ENCODE measurements at places on chromosomes 16 and 17. TPM values are rescaled to one million over a fixed set of nuclear protein-coding genes. Genes with fewer than 3 reads are reported as not detected.

DNA sequence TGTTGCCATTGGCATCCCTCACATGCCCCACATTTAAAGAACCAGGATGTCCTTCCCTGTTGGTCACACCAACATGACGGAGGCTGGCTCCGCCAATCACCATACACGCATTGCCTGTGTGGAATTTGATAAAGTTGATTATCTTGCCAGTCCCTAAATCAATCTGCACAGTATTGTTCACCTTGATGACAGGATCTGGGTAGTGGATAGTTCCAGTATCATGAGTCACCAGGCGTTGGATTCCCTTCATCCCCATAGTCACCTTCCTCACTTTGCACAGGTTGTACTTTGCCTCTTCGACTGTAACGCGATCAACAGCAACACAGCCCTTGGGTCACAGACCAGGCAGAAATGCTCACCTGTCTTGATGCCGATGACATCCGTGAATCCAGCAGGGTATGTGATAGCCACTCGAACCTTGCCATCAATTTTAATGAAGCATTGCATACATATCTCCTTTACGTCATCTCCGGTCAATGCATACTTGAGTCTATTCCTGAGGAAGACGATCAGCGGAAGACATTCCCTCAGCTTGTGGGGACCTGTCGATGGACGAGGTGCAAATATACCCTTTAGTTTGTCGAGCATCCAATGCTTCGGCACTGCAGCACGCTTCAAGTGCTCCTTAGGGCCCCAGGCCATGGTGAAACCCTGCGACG is 14.2 kb downstream of the CTRB2 start:
- DNase-seq: peak; percentile 61

AGRP gene
- total RNA-seq: not detected

TNFAIP1 gene
- 51.1 TPM for total RNA-seq

P2RX5 gene
- 1.0 TPM for total RNA-seq

DOC2B gene
- total RNA-seq: 16.3 TPM

- no peak for DNase-seq
Observed at GRCh38 chr17:52120465-52120864, 38.0 kb downstream of the CA10 start.

DNA sequence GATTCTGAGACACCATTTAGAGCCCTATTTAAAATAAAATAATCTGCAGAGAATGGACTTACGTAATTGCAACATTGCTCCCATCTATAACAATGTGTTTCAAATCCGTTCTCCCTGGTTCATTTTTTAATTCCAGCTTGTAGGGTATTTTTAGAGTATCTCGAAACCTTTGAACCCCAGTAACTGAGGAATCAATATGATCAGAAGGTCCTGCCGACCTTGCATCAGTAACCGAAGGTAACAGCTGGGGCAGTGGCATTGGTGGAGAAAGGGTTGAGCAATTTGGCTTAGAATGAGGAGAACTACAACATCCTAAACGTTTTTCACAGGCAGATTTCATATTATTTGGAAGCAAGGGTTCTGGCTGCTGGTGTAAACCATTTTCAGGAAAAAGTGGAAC is 49.3 kb downstream of the N4BP1 start:
- no peak for DNase-seq

UTS2R gene
- total RNA-seq: not detected

- DNase-seq: no peak
Observed at GRCh38 chr17:82327289-82327688, 6.3 kb downstream of the SECTM1 start.

DNA sequence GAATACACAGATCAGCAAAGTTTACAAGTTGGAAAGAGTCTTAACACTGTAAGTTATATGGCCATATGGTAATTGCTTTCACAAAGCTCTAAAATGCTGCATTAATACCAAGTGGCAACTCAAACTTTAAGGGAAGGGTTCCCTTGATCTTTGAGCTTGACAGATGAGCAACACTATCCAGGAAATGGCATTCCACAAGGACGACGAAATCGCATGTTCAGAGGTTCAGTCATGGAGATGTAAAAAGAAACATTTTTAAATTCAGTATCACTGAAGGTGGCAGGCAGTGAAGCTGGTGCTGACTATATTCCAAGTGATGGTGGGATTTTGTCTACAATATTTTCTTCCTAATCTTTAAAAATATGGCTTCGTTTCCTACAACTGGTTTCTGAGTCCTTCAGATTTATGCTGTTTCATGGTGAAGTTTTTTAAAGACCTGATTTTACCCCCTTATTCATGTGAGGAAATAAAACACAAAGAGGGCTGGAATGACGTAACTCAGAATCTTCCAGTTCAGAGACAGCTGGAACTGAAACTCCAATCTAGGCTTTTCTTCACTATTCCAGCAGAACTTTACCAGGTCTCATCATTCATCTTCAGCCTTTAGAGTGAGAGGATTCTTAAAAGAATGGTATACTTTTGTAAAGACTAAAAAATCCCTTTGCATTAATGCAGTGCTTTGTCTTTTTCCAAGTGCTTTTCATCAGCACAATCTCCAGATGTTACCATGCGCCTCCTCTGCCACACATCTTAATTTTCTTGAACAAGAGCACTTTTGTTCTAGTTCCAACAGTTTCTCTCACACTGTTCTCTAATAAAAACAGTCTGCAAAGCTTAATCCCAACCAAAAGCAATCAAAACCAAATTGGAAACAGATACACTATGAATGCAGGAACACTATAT is 20.2 kb downstream of the CHCT1 start:
- no peak for DNase-seq

DNA sequence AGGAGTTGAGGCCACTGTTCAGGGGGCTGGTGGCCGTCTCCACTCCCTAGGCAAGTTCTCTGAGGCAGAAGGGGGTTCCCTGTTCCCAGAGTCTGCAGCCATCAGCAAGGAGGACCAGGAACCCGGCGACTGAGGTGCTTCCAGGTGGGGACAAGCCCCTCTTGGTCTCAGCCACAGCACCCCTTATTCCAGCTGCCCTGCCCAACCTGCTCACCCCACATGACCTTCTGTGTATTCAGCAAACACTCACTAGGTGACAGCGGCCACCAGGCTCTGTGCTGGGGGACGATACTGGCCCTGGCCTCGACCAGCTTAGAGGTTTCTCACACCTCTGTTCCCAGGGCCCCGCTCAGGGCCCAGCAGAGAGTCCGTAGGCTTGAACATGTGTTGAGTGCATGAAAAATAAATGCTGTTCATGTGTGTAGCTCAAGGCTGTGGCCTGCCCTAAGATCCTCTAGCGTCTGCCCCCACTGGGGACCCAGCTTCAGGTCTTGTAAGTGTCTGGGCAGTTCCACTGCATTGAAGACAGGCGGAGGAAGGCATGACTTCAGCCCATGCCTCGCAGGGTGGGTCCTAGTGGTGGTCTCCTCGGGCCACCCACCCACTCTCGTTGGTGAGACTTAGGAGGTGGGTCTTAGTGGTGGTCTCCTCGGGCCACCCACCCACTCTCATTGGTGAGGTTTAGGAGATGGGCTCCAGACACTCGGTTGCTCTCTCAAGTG is 44.2 kb downstream of the NT5M start:
- DNase-seq: peak; percentile 64

DNA sequence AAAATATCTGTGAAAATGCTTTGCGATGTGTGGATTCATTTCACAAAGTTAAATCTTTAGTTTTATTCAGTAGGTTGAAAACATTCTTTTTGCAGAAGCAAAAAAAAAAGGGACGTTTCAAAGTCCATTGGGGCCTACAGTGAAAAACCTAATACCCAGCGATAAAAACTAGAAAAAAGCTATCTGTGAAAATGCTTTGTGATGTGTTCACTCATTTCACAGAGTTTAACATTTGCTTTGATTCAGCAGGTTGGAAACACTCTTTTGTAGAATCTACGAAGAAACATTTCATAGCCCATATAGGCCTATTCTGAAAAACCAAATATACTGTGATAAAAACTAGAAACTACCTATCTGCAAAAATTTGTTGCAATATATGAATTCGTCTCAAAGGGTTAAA is 113.6 kb upstream of the WSB1 start:
- no peak for DNase-seq

DNA sequence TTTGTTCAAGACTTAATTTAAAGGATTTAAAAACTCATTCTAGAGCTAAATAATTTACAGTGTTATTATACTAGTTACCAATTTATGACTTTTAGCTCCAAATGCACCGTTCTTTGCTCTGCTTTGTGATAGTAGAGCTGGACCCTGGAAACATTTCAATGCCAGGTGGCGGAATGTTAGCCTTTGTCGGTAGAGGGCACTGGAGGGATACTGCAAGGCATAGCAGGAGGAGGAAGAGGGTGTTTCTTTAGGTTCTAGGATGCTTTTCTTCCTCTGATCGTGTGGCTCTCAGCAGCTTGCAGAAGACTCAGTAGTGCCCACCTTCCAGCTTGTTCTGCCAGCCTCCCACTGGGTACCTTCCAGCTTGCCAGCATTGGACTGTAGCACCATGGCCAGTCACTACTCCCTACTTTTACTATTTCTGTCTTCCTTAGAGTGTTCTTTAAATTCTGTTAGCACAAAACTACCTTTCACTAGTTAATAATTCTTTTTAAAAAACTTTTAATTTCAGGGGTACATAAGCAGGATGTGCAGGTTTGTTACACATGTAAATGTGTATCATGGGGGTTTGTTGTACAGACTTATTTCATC is 325.3 kb downstream of the UTP18 start:
- DNase-seq: no peak

- DNase-seq: no peak
Observed at GRCh38 chr17:46960152-46960551, 18.9 kb downstream of the RPRML start.

G6PC1 gene
- total RNA-seq: not detected

NF1 gene
- 93.9 TPM for total RNA-seq

DNA sequence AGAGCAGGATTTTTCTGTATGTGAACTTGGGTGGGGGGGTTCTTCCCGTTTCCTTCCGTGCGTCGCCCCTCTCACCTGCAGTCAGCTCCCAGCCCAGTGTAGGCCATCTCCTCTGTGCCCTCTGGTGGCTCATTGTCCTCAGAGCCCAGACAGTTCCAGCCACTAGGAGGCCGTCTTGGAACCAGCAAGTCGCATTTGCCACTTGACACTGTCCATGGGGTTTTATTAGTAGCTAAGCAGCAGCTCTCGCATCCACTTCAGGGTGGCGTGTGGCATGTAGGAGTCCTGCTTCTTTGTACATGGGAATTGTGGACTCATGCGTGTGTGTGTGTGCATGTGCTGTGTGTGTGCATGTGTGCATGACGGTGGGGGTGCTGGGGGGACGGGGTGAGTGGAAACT is 74.0 kb downstream of the SEC14L1 start:
- no peak for DNase-seq

DNA sequence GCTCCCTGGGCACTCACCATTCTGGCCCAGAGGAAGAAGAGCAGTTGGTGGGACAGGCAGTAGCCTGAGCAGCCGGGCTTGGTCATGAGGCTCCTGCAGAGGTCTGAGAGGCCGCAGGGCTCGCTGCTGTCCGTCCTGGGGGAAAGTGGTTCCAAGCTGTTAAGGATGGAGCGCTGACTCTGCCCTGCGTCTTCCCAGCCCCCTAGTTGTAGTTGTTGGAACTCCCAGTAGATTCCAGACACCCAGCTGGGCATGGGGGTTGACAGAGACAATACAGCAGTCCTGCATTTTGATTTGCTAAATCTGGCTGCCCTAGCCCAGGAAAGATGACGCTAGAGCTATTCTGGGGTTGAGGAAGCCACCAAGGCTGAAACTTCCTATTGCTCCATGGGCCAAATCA is 7.3 kb downstream of the C16orf89 start:
- no peak for DNase-seq

GRCh38 chr16:81480606-81481206 is 36.1 kb downstream of the CMIP start:
- no peak for DNase-seq

GRCh38 chr17:73760439-73760758 is 116.2 kb upstream of the SDK2 start:
- no peak for DNase-seq

GRCh38 chr16:66520406-66521170 is 29.3 kb downstream of the TK2 start:
- peak; percentile 88 for DNase-seq

CRYBA1 gene
- not detected for total RNA-seq

IGSF6 gene
- total RNA-seq: 7.2 TPM

DNA sequence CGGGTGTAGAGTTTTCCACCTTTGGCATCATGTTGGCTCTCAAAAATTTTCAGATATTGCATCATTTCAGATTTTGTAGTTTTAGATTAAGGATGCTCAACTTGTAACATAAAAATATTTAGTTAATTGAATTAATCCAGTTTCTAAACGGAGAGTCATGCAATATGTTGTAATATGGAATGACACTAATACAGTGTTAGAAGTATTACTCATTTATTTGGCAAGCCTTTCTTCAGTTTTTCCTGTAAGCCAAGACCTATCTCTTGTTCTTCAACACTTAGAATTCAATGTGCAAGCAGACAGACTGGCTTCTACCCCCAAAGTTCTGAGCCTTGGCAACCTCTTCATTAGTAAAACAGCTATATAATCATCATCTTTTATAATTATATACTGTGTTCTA is 985.0 kb upstream of the GOT2 start:
- DNase-seq: no peak

DNA sequence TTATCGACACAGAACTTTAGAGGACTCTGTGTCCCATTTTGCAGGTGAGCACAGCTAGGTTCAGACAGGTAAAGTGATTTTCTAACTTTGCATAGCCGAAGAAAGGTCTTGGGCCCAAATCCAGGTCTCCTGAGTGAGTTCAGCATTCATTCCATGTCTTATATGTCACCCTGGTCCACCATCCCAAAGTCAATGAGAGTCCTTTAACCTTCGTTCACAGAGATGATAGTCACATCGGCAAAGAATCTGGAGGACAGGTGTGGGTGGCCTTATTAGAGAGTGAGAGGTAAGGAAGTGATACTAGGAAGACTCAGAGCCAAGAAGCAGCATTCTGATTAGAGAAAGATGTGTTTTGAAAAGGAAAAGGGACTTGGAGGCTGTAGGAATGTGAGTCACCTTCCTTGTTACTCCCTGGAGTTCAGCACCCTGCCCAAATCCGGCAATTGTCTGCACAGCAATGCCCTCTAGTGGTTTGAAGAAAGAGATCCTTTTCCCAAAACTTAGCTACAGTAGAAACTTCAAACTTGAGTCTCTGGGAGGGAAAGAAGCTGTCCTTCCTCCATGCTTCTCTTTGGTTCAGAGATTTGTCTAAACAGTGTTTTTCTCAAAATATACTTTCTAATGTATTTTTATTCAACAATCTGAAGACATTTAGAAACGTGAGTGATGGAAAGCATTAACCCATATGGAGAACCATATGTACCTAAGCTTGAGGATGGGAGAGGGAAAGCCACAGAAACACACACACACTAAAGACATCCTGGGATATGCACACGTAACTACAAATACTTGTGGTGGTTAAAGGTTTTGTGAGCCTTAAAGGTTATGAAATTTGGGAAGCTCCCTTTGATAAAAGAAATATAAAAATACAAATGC is 96.4 kb upstream of the SHISA6 start:
- DNase-seq: no peak

ASGR1 gene
- total RNA-seq: 3.9 TPM

- DNase-seq: no peak
Observed at GRCh38 chr17:38674014-38674748, 576 bp downstream of the EPOP start.

- DNase-seq: no peak
Observed at GRCh38 chr16:11470676-11471415, 115.9 kb downstream of the LITAF start.

KIF1C gene
- total RNA-seq: 187 TPM

Data from aorta (tissue), 5 donors.